ENCODE measurements at places on chromosomes 1 and 21. TPM values are rescaled to one million over a fixed set of nuclear protein-coding genes. Genes with fewer than 3 reads are reported as not detected.
A peak's percentile ranks its signal among the peaks of the same experiment; 100 is the strongest.

Gene RGS18
- total RNA-seq: not detected

Gene NPHP4
- total RNA-seq: 21.7 TPM

Gene MFSD2A
- 6.1 TPM for total RNA-seq

Gene AK5
- 3.4 TPM for total RNA-seq

Gene SLC6A9
- 21.0 TPM for total RNA-seq

Gene HPCAL4
- total RNA-seq: 0.53 TPM

Gene IL10
- total RNA-seq: not detected

Gene ZBTB8B
- total RNA-seq: 0.74 TPM

Gene CSMD2
- total RNA-seq: 1.8 TPM

Gene VANGL1
- 15.3 TPM for total RNA-seq

Gene MROH9
- total RNA-seq: not detected

GRCh38 chr1:115445090-115445489, 107.0 kb upstream of the NGF start:
- H3K36me3 ChIP-seq: no peaks in the 10 kb centered on the region
- no peak overlapping the region for H3K27ac ChIP-seq
- H3K4me1 ChIP-seq: no peaks in the 10 kb centered on the region
- DNase-seq: no peak
- peaks cover 9% of the 10 kb centered on the region for H3K27me3 ChIP-seq

- H3K27ac ChIP-seq: no peak overlapping the region
- peak; percentile 82 for DNase-seq
- H3K36me3 ChIP-seq: no peaks in the 10 kb centered on the region
- no peak overlapping the region for H3K4me3 ChIP-seq
- H3K27me3 ChIP-seq: peaks cover 25% of the 10 kb centered on the region
Measured at GRCh38 chr1:10835822-10836421, 39.5 kb upstream of the CASZ1 start.

DNA sequence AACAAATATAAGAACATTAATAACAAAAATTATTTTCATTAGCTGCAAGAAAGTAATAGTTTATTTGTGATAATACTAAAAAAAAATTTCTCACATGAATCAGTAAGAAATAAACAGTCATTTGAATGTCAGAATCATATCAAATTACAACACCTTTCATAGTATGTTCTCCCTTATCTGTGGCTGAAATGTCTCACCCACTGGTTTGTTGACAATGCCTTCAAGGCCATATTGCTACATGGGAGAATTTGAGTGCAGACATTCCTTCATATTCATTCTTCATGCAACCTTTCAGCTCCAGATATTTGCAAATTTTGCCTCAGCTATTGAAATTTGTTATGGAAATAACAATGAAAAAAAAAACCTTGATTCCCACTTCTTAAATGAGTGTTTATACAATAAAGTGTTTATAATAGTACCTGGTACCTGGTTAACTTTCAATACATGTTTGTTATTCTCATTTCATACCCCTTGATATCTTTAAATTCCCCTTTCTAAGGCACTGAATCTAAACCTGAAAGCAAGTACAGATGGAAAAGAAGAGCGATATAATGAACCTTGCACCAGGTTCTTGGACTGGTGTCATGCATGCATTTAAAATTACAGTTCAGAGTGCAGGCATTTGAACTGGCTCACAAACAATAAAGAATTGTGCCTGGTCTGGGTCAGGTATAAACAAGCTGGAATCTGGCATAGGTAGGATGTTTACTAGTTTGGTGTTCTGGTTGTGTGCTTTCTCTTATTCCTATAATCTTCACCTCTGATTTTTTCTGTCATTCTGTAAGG, 242.2 kb upstream of the ADGRL2 start:
- H3K27me3 ChIP-seq: no peaks in the 10 kb centered on the region
- peaks cover 6% of the 10 kb centered on the region for H3K4me1 ChIP-seq
- no peaks in the 10 kb centered on the region for H3K36me3 ChIP-seq
- H3K27ac ChIP-seq: no peak overlapping the region
- H3K4me3 ChIP-seq: no peak overlapping the region
- DNase-seq: no peak

GRCh38 chr1:44826375-44827196, 16.5 kb downstream of the PTCH2 start:
- peaks cover 6% of the 10 kb centered on the region for H3K4me1 ChIP-seq
- H3K27ac ChIP-seq: no peak overlapping the region
- no peak overlapping the region for H3K4me3 ChIP-seq
- no peak for DNase-seq

GRCh38 chr1:234605983-234606783, 3.8 kb downstream of the IRF2BP2 start:
- no peak for DNase-seq
- peak overlapping the region; percentile 99 for H3K27ac ChIP-seq
- H3K27me3 ChIP-seq: peaks cover 8% of the 10 kb centered on the region
- peak overlapping the region; percentile 96 for H3K4me3 ChIP-seq
- H3K36me3 ChIP-seq: peaks cover 51% of the 10 kb centered on the region
- H3K4me1 ChIP-seq: peaks cover 27% of the 10 kb centered on the region

DNA sequence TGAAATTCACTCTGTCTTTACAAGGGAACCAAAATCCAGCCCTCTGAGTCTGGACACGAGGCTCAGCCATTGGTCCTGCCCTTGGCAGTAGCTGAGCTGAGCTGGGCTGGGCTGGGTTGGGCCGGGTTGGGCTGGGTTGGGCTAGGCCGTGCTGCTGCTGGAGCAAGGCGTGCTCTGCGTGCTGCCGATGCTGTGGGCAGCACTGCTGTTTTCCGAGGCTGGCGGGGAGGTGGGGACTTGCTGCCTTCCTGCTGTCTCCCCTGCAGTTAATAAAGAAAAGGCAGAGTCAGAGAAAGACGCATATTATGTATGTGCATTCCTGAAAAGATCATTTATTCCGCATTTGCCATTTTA, 182.9 kb downstream of the CDC7 start:
- H3K36me3 ChIP-seq: peaks cover 8% of the 10 kb centered on the region
- no peak for DNase-seq
- H3K4me3 ChIP-seq: no peak overlapping the region
- no peaks in the 10 kb centered on the region for H3K27me3 ChIP-seq
- no peak overlapping the region for H3K27ac ChIP-seq

DNA sequence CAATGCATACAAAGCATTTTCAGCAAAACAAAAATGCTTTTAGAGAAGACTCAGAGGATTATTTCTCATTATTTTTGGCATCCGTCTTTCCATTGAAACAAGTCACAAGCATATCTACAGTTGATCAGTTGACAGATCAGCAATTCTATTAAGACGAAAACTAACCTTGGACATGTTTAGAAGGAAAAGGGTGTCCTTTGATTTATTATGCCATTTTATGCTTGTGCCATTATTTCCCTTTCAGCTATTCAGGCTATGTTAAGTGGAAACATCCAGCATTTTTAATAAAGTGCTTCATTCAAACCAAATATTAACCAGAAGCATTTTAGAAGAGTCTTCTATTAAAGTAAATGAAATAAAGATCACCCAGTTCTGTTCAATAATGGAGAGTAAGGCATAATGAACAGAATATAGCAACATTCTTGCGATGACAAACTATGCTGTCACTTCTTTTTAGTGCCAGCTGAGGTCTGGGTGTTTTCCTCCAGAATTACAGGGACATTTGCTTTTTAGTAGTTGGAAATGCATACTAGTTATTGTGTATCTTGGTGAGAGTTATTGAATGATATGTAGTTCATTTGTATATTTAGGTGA, 481.4 kb downstream of the PLA2G4A start:
- H3K36me3 ChIP-seq: no peaks in the 10 kb centered on the region
- H3K27ac ChIP-seq: no peak overlapping the region
- no peaks in the 10 kb centered on the region for H3K4me1 ChIP-seq
- H3K27me3 ChIP-seq: no peaks in the 10 kb centered on the region
- no peak overlapping the region for H3K4me3 ChIP-seq

- no peak for DNase-seq
- peaks cover 49% of the 10 kb centered on the region for H3K36me3 ChIP-seq
- no peaks in the 10 kb centered on the region for H3K27me3 ChIP-seq
- peak overlapping the region; percentile 99 for H3K4me3 ChIP-seq
- H3K4me1 ChIP-seq: peaks cover 41% of the 10 kb centered on the region
Measured at GRCh38 chr1:203796236-203796605, 798 bp downstream of the ZBED6 start.

GRCh38 chr21:23968008-23968407, 1639.3 kb downstream of the MRPL39 start:
- H3K36me3 ChIP-seq: no peaks in the 10 kb centered on the region
- H3K4me1 ChIP-seq: no peaks in the 10 kb centered on the region
- H3K4me3 ChIP-seq: no peak overlapping the region
- H3K27me3 ChIP-seq: no peaks in the 10 kb centered on the region

DNA sequence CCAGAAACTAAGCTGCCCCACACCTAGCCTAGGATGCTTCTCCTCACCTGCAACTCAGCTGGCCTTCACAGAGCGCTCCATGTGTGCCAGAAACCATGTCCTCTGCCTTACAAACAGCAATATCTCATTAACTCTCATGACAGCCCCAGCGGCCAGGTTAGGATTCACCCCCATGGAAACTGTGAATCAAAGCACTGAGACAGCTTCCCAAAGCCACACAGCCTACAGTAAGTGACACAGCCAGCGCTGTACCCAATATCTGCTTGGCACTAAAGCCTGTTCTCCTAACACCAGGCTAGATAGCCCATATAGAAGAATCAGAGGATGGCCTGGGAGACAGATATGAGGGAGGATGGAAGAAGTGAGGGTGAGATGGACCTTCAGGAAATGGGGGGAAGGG, 13.5 kb downstream of the KCNN3 start:
- H3K27me3 ChIP-seq: peaks cover 4% of the 10 kb centered on the region
- no peak for DNase-seq
- H3K36me3 ChIP-seq: no peaks in the 10 kb centered on the region
- no peak overlapping the region for H3K4me3 ChIP-seq
- peaks cover 23% of the 10 kb centered on the region for H3K4me1 ChIP-seq
- H3K27ac ChIP-seq: no peak overlapping the region

- peaks cover 3% of the 10 kb centered on the region for H3K36me3 ChIP-seq
- H3K27ac ChIP-seq: peak overlapping the region; percentile 91
- no peaks in the 10 kb centered on the region for H3K27me3 ChIP-seq
- DNase-seq: no peak
- no peak overlapping the region for H3K4me3 ChIP-seq
- peaks cover 34% of the 10 kb centered on the region for H3K4me1 ChIP-seq
Measured at GRCh38 chr1:207004931-207005830, 27.4 kb downstream of the C1orf116 start.

DNA sequence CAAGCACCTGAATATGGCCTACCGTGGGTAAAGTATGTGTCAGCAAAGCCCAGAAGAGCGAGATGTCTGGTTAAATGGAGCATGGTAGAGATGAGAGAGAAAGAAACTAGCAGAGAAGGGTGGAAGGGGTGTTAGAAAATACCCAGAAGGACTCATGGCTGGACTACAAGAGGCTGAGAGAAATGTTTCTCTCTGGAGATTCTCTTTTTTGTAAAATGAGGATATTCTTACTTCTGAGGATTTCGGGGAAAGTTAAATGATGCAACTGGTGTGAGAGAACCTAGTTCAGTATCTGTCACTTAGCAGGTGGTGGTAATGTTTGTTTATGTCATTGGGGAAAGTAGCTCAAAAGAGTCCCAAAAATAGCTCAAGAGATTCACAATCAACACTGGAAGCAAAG, 7.2 kb upstream of the EPS15 start:
- no peak overlapping the region for H3K4me3 ChIP-seq
- H3K36me3 ChIP-seq: no peaks in the 10 kb centered on the region
- H3K27ac ChIP-seq: no peak overlapping the region
- H3K4me1 ChIP-seq: no peaks in the 10 kb centered on the region
- H3K27me3 ChIP-seq: no peaks in the 10 kb centered on the region

GRCh38 chr1:87346130-87346814, 17.6 kb downstream of the LMO4 start:
- no peak overlapping the region for H3K4me3 ChIP-seq
- no peaks in the 10 kb centered on the region for H3K27me3 ChIP-seq
- DNase-seq: no peak
- H3K4me1 ChIP-seq: peaks cover 29% of the 10 kb centered on the region
- no peak overlapping the region for H3K27ac ChIP-seq

DNA sequence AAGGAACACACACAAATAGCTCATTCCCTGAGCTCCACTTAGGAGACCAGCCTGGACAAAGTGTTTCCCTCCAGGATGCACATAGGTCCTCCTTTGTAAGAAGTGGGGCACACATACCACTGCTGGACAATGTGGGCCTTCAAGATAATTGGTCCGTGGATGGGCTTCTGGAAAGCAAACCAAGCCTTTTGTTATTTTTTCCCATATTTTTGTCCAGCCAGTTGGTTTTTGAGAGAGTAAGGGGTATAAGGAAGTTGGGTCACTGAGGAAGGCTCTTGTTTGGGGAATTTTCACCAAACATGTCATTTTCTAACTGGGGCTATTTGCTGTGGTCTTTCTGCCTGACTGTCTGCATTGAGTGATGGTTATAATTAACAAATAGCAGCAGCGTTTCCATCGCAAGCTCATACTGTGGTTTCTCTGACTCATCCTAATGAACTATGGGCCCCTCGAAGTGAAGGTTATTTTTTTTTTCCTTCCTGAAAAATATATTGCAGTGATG, 306.3 kb upstream of the DUSP10 start:
- peaks cover 22% of the 10 kb centered on the region for H3K4me1 ChIP-seq
- H3K4me3 ChIP-seq: no peak overlapping the region
- no peak for DNase-seq
- H3K27me3 ChIP-seq: peaks cover 7% of the 10 kb centered on the region

DNA sequence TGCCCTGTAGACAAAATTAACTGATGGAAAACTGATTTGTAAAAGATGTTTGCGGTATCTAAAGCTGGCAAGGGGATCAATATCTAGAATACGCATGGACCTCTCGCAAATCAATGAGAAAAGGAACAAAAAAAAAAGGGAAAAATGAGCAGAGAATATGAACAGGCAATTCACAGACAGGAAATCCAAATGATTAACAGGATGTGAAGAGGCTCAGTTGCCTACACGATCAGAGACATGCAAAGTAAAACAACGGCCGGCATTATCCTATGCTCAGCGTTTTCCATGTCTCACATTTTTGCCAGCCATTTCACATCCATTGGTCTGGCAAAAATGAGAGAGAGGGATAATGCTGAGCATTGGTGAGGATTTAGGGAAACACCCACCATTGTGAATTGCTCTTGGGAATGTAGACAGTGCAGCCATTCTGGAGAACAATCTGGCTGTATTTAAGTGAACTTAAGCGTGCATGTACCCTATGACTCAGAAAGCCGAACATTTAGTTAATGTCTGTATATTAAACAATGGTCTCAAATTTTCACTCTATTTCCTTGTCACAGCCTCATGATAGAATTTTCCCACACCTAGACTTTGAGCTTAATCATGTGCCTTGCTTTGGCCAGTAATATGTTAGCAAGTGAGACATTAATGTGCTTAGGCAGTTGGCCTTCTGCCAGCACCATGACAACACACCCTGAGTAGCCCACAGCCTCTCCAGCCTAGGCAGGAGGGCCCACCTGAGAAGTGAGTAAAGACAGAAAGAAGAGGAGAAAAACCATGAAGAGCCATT, 61.0 kb upstream of the NBPF3 start:
- H3K27me3 ChIP-seq: peaks cover 3% of the 10 kb centered on the region
- H3K4me3 ChIP-seq: no peak overlapping the region
- DNase-seq: no peak
- peaks cover 6% of the 10 kb centered on the region for H3K4me1 ChIP-seq
- H3K27ac ChIP-seq: peak overlapping the region; percentile 66

- H3K4me3 ChIP-seq: no peak overlapping the region
- no peak overlapping the region for H3K27ac ChIP-seq
- no peak for DNase-seq
- no peaks in the 10 kb centered on the region for H3K27me3 ChIP-seq
Measured at GRCh38 chr21:27062443-27062842, 95.6 kb upstream of the ADAMTS5 start.
